ENCODE measurements at places on chromosomes 1 and 21.

- no peak for DNase-seq
These were observed 286.8 kb downstream of the LMO4 start for GRCh38 chr1:87615491-87615890.

DNA sequence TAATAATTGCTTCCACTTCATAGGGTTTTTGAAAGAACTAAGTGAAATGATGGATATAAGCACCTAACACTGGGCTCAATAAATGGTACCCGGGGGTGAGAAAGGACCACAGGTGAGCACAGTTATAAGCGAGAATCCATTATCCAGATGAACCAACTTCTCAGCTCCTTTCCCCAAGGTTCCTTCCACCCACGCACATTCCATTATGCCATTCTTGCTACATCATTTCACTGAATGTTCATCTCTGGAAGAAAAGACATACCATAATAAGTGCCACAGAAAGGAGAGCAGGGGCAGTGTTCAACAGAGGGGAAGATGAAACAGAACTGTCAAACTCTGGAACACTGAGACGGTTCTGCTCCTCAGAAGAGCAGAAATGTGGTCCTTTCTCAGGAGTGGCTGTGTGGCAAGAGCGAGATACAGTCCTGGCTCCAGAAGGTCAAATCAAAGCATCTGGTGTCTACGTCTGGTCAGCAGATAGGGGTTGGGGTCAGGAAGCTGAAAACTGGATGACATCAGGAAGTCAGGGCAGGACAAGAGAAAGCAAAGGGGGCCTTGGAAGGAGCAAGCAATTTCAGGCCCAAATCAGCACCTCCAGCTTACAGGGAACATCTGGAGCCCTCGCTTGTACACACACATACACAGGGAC, 255.4 kb upstream of the TMEM51 start:
- DNase-seq, result no peak

GRCh38 chr1:149916193-149916897, 1.3 kb downstream of the SV2A start:
- no peak for DNase-seq

DNA sequence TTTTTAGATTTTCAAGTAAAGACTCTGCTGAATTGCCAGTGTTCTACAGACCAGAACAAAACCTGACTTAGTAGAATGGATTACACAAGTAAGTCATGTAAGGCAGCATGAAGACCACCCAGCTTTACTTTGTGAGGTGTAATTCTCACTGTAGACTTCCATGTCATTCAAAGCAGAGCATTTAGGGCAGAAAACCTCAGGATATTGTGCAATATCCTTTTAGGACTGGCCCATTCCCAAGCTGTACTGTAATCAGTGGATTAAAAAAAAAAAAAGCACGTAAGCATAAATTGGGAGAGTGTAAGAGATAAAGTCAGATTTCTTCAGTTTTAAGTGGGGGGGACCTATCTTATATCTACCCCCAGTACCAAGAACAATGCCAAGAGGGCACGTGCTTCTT, 380.5 kb upstream of the PRMT6 start:
- no peak for DNase-seq

DNA sequence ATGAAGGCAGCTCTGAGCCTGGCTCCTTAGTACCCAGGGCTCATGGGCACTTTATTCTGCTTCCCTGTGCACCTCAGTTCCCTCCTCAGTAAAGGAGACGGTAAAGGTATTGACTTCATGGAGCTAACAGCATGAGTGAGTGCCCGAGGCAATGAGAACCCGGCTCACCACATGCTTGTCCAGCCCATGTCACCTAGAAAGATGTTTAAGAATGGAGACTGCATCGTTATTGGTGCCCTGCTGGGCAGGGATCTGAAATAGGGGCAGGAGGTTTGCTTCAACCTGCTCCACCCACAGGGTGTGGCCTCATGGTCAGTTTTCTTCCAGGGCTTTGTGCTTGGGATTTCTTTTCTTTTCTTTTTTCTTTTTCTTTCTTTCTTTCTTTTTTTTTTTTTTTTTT, 7.0 kb upstream of the KCNE1 start:
- no peak for DNase-seq

DNA sequence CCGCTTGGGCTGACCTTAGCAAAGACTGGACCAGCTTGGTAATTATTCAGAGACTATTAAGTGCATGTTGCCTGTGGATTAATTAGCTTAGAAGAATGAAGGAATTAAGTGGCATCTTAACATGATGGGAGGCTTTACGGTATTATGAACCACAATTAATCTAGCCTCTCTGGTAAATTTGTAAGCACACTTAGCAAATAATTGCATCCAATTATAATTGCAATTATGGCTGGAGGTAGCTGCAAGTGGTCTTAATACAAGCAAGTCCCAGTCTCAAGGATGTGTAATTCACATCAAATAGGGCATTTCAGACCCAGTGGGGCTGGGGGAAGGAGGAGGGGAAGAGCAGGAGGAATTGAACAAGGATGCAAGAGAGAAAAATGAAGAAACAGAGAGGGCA, 151.6 kb downstream of the CNIH3 start:
- DNase-seq, result no peak

Data from AG08395 (cell line).